ENCODE measurements at places on chromosomes 2 and 18.

DNA sequence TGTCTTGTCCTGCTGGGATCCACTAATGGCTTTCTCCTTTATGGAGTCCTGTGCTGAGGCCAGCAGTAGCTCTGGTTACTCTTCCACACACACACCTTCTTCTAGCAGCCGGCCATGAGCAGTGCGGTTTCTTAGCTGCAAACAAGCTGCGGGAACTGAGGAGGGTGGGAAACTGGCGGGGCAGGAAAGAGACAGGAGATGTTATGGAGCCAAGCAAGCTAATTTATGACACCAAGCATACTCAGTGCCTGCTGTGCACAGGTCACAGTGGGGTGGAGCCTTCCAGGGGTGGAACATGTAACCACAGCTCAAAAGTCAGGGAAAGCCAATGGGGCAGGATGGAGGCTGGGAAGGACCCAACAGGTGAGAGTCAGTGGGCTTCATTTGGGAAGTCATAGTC is 180.8 kb downstream of the FAM210A start:
- no peak for DNase-seq

- no peak for DNase-seq
These were observed 29.5 kb upstream of the NFU1 start for GRCh38 chr2:69466728-69467127.

GRCh38 chr2:126839796-126840195 is 58.9 kb upstream of the TEX51 start:
- DNase-seq, result no peak

GRCh38 chr2:105915005-105915558 is 170.4 kb downstream of the NCK2 start:
- DNase-seq, result no peak

DNA sequence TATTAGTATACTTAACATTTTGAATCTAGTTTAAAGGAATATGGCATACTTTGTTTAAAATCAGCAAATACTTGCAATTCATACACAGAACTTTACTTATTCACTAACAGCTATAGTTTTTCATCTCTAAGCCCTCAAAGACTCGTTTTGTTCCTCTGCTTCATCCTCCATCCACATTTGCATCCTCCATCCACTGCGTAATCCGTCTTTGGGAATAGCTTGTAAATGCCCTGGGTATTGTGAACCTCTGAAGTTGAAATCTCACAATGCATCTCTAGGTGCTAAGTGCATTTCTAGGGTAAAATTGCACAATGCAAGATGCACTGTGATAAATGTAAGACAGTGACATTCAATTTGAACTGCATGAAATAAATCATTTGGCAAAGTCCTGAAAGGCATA is 115.8 kb upstream of the CDCA7 start:
- no peak for DNase-seq

DNA sequence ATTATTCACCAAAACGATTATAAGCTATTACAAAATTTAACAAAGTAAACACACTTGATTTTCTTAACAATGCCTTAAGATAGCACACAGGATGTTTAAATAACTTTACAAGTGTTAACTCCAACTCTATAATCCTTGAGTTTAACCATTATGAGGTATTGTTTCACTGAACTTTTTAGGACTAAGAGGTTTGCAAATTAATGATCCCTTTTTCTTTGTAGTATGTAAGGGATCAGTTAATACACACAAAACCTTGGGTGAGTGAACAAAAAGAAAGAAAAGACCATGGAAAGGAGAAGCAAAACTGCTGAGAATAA is 21.5 kb upstream of the TFPI start:
- DNase-seq, result no peak

- DNase-seq, result no peak
These were observed 1.4 kb downstream of the AGPS start for GRCh38 chr2:177393824-177394593.

DNA sequence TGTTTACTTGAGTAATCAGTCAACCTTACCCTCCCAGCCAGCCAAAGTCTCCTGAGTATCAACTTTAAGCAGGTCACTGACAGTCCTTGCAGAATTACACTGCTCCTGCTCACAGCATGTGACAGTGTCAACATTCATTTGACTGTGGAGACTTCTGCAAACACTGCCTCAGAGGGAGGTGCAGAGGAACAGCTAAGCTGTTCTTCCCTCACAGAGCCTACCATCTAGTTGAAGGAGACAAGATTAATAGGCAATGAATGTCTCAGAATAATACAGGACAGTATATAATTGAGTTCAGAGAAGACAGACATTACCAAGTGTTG is 11.9 kb downstream of the SLC14A2 start:
- DNase-seq, result peak; percentile 16

- DNase-seq, result no peak
These were observed 687.0 kb downstream of the NUP35 start for GRCh38 chr2:183811281-183811680.

GRCh38 chr2:120599072-120599471 is 136.6 kb upstream of the GLI2 start:
- DNase-seq, result no peak

GRCh38 chr2:232493701-232494474 is 6.3 kb upstream of the ECEL1 start:
- no peak for DNase-seq

GRCh38 chr2:192484903-192485302 is 290.2 kb upstream of the TMEFF2 start:
- DNase-seq, result no peak

DNA sequence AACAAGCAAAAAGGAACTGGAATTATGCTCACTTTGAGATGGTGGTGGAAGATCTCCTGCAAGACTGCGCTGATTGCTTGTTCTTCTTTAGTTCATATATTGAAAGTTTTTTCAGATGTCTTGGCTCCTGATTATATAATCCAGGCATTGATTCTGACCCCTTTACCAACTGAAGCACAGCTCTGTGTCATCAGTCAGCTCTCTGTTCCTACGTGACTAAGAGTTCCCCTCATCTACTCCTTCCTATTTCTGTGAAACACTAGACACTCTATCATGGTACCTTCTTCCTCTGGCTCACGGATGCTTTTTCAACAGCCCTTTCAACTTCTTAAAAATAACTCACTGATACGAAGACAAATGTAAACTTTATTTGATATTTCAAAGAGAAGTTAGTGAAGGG is 788.6 kb downstream of the SOCS6 start:
- no peak for DNase-seq

DNA sequence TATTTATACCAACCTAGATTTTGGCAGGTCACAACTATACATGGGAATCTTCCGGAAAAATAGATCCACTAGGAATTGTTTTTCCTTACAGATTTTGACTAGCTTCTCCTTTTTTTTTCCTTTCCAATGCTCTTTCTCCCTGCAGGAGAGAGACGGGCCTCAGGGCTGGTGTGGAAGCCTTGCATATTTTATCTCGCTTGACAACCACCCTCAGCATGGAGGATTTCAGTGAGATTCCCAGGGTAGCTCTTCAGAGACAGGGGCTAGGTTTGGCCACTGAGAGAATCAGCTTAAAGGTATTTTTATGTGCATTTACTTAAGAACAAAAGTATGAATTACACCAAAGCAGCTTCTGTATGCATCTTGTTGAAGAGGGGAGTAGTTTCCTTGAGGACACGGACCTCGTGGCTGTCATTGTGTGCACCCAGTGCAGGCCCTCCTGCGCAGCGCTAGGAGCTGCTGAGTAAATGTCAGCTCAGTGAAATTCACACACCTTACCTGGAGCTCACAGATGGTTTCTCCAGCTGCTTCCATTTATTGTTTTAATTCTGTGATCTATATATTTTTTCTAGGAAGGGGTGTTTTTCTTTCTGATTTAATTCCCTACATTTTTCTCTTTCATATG is 54.4 kb downstream of the TRAPPC12 start:
- no peak for DNase-seq

DNA sequence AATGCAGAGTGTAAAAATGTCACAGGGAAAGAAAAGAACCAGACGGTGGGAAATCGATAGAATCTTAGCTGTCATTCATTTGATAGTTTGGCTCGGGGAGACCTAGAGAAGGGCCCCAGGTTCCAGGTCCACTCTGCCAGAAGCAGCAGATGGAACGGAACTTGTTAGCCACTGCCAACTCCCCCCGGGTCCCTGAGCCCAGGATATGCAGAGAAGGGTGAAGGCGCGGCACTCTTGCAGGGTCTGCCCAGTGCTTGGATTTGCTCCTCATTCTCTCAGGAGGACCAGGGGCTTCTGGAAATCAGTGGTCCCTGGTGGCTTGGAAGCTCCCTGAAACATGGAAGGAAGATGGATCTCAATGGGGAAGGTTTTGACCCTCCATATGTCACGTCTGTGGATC is 11.6 kb upstream of the XDH start:
- no peak for DNase-seq

DNA sequence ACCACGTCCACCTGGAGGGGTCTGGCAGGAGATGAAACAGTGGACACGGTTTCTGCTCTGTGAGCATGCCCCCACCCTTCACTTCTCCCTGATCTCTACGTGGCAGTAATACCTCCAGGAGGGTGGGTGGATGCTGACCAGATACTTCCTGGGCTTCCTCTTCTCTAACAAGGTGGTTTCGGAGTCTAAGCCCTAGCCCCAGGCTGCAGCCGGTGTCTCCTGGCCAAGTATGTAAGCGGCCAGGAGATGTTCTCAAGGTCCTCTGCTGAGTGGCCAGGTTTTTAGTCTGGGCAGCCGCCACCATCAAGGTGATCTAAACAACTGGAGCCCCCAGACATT is 101.8 kb upstream of the ASB18 start:
- DNase-seq, result no peak

Data from caudate nucleus (tissue), 63 donors.